NCI-H187 (cell line): ENCODE measurements at places on chromosomes 5 and 9.

GRCh38 chr9:115649991-115650472 lies 503.6 kb upstream of the PAPPA start:
- no peak for DNase-seq

GRCh38 chr5:16755641-16756040 lies 138.8 kb upstream of the RETREG1 start:
- DNase-seq, result no peak

GRCh38 chr9:135343837-135344522 lies 135.6 kb upstream of the PPP1R26 start:
- DNase-seq, result no peak

DNA sequence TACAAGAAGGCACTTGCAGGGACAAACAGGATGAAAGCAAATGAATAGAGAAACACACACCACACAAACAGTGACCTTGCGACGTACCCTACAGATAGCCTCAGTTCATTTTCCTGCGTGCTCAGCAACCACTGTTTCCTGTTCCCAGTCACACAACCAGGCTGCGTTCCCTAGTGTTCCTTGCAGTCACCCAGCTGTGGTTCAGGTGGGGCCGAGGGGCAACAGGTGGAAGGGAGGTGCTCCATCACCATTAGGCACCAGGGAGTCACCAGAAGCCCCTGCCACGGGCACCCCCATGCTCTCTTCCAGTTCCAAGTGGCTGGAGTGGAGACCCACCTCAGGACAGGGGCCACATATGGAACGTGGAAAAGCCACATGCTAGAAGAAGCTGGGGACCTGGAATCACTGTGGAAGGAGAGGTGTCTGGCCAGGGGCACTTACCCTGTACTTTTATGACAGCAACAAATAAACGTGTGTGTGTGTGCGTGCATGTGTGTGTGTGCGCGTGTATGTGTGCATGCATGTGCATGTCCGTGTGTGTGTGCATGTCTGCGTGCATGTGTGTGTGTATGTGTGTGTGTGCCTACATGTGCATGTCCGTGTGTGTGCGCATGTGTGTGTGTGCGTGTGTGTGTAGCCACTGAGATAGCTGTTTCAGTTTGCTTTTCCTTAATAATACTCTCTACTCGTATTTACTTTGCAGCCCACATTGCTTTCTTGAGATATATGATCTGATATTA lies 18.8 kb upstream of the FCN2 start:
- DNase-seq, result no peak

DNA sequence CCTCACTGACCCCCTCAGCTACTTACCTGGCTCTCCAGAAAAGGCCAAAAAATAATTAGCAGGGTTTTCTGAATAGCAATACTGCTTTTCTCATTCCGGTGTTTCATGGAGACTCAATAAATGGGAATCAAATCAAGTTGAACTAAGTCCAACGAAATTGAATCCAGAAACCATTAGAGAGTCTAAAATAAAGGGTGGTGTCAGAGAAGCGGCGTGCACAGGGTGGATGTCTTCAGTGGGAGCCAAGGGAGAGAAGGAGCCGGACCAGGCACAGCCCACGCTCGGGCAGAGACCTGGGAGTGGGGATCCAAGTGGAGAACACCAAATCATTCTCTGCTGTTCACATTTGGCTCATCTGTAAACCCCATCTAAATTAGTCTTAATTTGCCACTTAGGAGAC lies 40.2 kb upstream of the WWC1 start:
- no peak for DNase-seq

DNA sequence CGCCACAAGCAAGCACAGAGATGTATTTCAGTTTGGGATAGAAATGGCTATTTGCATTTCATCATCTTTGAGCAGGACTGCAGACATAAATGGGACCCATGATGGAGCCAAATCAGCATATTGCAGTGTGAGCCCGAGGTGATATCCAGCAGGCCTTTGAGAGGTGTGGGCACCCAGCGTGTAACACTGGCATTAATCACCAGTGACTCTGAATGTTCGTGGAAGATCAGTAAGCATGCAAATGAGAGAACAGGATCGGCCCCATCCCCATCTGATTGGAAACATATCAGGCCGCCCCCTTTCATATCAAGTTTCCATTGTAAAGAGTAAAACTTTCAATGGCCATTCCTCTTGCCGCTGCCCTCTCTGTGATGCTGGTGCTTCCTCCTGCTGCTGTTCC lies 84.0 kb downstream of the GTF3C4 start:
- DNase-seq, result no peak

DNA sequence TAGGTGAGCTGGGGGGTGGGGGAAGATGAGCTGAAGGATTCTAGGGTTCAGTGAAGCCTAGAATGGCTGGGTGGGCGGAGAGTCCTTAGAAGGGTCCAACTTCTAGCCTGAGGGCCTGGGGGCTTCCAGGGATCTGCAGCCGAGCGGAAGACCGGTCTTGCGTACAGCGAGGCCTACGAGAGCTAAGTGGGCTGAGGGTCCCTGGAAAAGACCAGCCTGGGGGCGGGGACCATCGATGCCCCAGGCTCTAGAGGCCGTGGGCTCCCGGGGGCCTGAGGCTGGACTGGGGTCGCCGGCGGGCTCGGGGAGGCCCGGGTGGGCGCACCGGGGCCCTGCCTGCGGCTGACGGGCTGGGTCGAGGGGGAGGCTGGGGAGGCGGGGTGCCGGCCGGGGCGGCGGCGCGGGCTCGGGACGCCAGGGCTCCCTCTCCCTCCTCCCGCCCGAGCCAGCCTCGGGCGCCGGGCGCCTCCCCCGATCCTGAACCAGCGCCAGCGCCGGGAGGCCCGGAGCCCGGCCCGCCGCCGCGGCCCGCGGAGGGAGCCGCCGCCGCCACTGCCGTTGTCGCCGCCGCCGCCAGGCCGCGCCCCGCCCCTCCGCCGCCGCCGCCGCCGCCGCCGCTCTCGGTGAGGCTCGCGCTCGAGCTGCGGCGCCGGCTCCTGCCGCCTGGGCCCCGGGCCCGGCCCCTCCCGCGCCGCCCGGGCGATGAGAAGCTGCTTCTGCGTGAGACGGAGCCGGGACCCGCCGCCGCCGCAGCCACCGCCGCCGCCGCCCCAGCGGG lies at the start of gene MVB12B:
Gene MVB12B (plus strand): TSS at position 602 of the 778 bp plus-strand sequence. CDS start 101 bp downstream, at position 703.
- DNase-seq, result peak; percentile 10

GRCh38 chr9:75941066-75941465 lies 50.6 kb downstream of the PCSK5 start:
- no peak for DNase-seq

- no peak for DNase-seq
Observed at GRCh38 chr9:114181607-114182409, 26.5 kb downstream of the COL27A1 start.

DNA sequence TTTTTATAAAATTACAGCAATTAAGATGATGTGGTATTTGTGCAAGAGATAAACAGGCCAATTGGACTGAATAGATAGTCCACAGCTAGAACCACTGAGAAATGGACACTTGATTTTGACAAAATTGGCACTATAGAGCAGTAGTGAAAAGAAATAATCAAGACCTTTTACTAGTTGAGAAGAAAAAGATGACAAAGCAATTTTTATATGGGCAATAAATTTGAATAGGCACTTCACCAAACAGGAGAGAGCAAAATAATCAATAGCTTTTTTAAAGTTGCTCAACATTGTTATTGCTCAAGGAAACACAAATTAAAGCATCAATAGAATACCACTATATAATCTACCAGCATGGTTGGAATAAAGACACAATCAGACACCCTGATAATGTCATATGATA lies 193.5 kb upstream of the FTMT start:
- no peak for DNase-seq
